ENCODE measurements at places on chromosomes 4 and X.

DNA sequence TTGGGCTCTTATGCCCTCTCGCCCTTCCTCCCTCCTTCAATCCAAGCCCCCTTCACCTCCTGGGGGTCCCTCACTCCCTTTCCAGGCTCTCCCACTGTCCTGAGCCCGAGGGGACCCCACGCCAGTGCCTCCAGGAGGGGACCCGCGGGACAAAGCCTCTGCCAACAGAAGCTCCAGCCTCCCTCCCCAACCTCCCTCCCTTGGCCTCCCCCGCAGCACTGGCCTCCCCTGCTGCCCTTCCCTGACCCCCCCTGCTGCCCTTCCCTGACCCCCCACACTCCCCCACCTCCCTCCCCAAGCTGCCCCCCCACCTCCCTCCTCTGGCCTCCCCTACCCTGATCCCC is 71.0 kb upstream of the MXD4 start:
- DNase-seq = no peak

GRCh38 chrX:37420756-37421155 is 71.6 kb downstream of the PRRG1 start:
- DNase-seq = no peak

- DNase-seq = no peak
Measured at GRCh38 chr4:90184560-90184959, 57.4 kb downstream of the CCSER1 start.

GRCh38 chr4:86955888-86956451 is 21.2 kb downstream of the AFF1 start:
- DNase-seq = no peak

GRCh38 chr4:139808808-139809756 is 143.5 kb downstream of the MGST2 start:
- DNase-seq = no peak

DNA sequence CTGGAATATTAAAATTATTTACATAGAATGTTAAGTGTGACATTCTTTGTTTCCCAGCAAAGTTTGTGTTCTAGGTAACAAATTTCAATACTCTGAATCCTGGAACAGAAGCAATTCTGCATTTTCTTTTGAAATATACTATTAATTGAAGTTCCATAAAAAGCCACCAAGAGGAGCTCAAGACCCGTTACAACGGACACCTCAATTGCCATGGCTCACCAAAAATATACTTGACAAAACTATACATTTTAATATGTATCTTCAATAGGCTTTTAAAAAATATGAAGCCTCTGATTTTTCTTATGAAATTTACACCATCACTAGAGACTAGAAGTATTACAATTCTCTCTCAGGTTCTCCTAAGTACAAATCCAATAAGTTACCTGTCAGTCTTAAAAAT is 111.4 kb downstream of the NYX start:
- peak; percentile 36 for DNase-seq

DNA sequence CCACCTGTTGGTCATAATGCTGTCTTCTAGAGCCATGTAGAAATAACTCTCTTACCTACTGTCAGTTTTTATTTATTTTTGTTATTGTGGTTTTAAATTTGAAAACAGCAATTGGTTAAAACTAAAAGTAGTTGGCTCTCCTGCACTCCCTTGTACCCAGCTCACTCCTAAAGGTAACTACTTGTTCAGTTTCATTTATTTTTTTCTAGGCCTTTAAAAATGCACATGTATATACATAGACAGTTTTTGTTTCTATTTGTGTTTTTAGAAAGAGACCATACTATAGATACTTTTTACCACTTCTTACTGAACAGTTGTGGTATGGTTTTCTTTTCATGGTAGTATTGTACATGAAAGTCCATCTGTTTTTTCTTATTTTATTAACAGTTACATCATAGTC is 16.8 kb downstream of the SMAD1 start:
- DNase-seq = no peak

- no peak for DNase-seq
Measured at GRCh38 chrX:145682518-145683298, 134.9 kb upstream of the SLITRK2 start.

DNA sequence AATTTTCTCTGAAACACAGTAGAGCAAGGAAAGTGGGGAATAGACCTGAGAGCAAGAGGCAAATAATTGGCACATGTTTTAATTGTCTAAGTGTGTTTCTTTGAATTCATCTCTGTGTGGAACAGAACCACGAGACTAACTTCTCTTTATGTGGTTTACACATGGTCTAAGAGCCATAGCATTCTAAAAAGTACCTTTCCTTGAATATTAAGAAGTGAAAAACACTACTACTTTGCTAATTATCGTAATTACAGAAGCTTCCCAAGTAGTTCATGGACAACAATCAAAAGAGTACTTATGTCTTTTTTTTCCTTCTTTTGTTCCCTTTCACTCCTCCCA is 2.9 kb upstream of the CYBB start:
- no peak for DNase-seq

GRCh38 chr4:14000091-14000814 is 372.7 kb upstream of the BOD1L1 start:
- no peak for DNase-seq

DNA sequence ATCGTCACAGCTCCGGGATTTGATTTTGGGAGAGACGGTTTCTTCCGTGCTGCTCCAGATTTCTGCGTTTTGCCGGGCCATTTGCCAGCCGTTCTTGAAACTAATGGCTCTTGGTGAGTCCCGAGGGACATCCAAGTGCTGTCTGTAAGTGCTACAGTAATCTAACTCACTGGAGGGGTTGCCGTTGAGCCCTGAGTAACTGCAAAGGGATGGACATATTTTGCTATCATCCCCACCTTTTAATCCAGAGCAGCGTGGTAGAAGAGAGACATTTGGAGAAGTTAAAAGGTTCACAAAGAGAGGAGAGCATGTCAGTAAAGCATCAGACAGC is 88.9 kb upstream of the PDLIM3 start:
- no peak for DNase-seq

GRCh38 chrX:24203072-24203808 is 53.7 kb downstream of the ZFX start:
- no peak for DNase-seq

DNA sequence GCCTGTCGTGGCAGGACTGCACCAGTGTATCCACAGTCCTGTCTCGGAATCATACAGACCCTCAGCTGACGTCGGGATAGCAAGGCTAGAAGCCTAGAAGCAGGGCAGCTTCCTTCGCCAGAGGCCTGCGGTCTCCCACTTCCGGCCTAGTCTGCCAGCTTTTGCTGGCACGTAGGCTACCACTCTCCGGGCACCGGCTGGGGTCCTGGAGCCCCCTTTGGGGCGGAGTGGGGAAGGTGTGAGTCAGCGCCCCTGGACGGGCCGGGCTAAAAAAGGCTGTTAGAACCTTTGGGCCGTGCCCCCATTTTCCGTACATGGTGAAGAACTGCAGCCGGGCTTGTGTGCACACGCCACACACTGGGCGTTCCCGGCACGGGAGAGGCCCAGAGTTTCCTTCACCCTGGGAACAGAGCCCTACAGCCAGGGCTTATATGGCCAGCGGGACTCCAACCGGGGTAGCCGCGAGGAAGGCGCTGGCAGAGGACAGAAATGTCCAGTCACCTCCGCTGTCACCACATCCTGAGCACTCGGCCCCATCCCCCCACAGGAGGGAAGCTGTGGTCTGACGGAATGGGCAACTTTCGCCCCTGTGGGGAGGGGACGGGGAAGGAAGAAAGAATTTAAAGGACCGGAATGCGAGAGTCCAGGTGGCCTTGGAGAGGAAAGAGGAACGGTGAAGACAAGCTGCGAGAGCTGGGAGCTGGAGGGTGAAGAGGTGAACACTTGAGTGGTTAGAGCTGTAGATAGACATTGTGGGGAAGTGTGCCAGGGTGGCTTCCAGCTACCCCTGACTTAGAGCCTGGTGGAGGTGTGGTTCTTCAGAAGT is 4.6 kb downstream of the MAGIX start:
- peak; percentile 80 for DNase-seq

- peak; percentile 23 for DNase-seq
Measured at GRCh38 chrX:1336331-1336943, at the start of gene IL3RA. Gene IL3RA, plus strand, starts transcription at chrX:1336785. Its CDS starts 4,981 bp downstream, at chrX:1341766.

DNA sequence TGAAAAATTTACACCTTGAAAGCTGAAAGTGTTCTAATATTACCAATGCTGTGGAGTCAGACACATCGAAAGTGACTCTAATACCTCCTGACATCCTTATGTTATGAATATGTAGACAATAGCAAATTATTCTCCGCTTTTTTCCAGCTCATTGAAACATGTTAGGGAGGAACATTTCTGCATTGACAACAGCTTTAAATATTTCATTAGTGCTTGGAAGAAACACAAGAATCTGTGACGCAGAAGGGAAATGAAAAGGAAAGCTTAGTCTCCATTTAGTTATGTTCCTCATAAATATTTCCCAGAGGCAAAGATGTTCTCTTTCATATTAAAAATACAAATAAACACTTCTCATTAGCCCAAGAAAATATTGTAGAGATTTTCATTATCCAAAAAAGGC is 55.8 kb upstream of the CD99 start:
- DNase-seq = no peak

GRCh38 chrX:153449368-153450113 is 3.7 kb upstream of the TREX2 start:
- DNase-seq = no peak

Measured in CD4-positive, alpha-beta T cell treated with Interleukin-17A for 1 hour (primary cell).